ENCODE measurements at places on chromosomes 12 and 14.

DNA sequence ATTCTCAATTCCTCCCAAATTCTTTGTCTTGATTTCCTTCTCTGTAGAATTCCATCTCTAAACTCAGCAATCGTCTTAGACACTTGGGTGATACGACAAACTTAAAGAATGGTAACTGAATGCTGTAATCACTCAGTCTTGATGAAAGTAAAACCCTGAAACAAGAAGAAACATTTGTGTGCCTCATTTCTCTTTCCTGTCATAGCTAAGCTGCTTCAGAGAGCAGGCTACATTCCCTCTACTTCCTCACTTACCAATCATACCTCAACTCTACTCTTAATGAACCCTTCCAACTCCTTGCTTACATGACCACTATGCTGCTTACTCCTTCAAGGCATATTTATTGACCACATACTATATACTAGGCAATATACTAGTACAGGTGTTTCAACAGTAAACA is 8.3 kb downstream of the MAP4K5 start:
- no peak for DNase-seq

GRCh38 chr12:52045794-52046199 is 5.4 kb upstream of the NR4A1 start:
- DNase-seq: no peak

DNA sequence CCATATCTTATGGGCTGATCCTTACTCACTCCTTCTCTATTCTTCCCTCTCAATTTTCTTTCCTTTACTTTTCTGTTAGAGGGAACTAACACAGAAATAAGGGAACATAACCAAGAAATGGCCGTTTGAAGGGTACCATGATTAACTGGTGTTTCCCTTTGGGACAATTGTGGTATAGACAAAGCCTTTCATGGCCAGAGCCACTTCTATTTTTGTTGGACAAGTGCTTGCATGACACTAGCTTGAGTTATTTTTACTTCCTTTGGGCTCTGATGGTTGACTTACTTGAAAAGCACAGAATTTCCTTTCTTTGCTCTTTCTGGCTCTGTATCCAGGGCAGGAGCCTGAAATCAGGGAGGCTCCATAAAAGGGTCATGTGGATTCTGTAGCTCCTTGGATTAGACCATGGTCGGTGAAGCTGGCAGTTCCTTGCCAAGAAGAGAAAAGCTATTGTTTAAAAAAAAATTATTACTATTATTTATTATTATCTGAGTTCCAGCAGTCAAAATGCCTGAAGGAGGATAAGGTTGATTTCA is 130.6 kb downstream of the KTN1 start:
- peak; percentile 29 for DNase-seq

DNA sequence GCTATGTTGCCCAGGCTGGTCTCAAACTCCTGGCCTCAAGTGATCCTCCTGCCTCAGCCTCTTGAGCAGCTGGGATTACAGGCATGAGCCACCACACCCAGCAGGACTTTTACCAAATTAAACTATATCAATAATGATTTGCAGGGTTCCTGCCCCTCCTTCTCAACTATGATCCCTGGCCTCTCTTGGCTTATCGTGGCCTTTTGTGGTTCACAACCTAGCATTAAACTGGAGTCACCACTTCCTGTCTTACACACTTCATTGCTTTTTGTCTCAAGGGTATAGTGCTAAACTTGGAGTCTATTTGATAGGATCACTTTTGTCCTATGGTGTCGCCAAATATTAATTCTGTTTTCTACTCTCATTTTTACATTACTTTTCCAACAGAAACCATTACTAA is 64.5 kb downstream of the SEC23A start:
- no peak for DNase-seq

DNA sequence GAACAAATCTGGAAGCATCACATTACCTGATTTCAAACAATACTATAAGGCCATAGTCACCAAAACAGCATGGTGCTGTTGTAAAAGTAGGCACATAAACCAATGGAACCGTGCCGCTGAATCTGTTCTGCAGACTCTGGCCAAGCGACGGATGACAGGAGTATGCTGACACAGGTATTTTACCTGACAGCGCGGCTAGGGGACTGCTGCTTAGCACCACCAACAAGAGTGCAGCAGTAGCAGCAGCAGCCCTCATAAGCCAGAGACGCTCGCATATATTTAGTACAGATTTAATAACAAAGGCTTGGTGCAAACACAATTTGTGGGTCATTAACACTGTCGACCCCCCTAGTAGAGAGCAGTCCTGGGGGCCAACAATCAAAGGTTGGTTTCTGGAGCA is 677.6 kb upstream of the LMO3 start:
- no peak for DNase-seq

DNA sequence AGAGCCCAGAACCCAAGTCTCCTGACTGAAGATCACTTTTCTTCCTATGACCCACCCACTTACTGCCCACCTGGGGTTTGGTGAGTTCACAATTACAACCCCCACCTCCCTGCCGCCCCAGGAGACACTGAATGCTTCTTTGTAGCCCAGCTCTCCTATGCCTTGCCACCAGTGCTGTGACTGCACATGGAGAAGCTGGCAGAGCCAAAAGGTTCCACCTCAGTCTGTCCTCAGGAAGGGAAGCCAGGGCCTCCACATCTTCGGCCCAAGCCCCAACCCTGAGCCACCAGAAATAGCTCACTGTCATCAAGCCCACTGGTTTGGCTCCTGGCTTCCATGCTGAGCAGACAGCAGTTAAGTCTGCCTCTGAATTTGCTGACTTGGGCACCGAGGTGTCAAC is 25.6 kb downstream of the OTUB2 start:
- DNase-seq: no peak

- no peak for DNase-seq
Observed at GRCh38 chr12:117231750-117232149, 41.5 kb upstream of the FBXO21 start.

DNA sequence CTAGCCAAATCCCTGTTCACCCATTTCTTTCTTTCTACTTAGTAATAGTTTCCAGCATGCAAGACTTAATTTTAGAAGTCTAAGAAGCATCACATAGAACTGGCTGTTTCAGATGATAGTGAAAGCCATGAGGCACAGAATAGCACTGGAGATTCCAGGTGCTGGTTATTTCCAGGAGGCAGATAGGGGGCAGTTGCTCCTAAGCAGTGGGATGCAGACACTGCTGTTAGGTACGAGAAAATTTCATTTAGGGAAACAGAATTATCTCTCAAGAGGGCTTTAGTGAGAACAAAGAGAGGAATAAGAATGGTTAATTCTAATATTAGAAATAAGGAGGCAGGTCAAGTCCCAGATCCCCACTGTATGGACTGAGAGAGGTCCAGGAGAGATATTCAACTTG is 3.6 kb upstream of the MDGA2 start:
- no peak for DNase-seq

- DNase-seq: peak; percentile 94
Observed at GRCh38 chr12:120397824-120398540, 29.0 kb upstream of the MSI1 start.

- no peak for DNase-seq
Observed at GRCh38 chr12:80681287-80681686, 26.1 kb upstream of the MYF6 start.

GRCh38 chr14:104119488-104120251 is 18.7 kb upstream of the KIF26A start:
- no peak for DNase-seq

DNA sequence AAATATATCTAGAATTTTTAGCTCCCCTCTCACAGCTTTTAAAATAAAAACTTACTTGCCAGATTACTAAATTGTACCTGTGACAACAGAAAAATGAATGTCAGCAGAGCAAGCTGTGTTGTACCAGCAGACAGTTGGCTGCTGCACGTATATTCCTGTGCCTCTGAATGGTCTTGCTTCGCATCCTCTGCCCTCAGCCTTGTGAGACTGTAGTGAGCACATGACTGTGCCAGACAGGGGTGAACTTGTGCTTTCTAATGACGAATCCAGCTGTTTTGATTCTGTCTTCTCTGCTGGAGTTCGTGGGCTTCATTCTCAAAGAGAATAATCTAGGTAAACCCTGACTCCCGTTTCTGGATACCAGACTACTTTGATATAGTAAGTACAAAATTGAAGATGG is 58.3 kb upstream of the FRMD6 start:
- DNase-seq: no peak

DNA sequence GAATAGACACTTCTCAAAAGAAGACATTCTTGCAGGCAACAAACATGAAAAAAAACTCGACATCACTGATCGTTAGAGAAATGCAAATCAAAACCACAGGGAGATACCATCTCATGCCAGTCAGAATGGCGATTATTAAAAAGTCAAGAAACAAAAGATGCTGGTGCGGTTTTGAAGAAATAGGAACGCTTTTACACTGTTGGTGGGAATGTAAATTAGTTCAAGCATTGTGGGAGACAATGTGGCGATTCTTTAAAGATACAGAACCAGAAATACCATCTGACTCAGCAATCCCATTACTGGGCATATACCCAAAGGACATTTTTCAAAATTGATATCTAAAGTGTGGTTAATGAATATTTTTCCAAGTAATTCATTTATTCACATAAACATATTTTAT is 39.6 kb upstream of the LIN7A start:
- peak; percentile 64 for DNase-seq

GRCh38 chr14:83733670-83734069 is 1796.3 kb upstream of the FLRT2 start:
- DNase-seq: no peak

DNA sequence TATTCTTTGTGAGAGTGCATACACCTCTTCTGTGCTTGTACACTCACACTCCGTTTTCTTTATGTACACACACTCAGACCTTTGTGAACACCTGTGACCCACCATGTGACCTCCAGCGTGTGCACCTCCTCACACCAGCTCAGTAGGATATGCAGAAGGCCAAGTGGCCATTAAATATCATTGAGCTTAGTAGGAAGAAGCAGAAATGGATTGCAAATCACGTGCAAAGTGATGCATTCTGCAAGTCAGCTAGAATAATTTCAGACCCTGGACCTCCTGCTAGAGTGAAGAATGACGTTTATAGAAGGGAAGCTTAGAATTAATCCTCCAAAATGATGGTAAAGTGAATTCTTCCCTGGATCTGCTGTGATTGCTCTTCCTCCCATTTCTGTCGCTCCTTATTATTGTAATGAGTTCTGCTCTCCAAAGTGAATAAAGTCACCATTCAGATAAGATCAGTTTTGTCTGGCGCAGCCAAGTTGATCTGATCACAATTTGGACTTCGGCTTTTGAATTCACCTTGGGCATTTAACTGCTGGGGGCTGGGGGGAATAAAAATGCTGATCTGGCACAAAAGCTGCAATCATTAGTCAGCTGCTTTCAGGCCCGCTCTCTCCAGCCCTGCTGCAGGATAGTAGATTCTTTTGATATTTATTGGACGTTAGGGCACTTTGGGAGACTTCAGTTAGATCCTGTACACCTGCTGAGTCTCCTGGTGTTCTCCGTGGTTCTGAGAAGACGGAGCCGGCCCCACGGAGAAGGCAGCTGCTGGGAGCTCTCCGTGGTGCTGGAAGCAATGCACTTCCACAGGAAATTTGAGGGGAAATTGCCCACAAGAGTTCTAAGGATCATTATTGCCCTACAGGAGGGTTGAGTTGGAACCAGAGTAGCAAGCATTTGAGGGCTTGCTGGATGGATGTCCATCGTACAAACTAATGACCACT is 12.4 kb upstream of the NRXN3 start:
- peak; percentile 79 for DNase-seq

DNA sequence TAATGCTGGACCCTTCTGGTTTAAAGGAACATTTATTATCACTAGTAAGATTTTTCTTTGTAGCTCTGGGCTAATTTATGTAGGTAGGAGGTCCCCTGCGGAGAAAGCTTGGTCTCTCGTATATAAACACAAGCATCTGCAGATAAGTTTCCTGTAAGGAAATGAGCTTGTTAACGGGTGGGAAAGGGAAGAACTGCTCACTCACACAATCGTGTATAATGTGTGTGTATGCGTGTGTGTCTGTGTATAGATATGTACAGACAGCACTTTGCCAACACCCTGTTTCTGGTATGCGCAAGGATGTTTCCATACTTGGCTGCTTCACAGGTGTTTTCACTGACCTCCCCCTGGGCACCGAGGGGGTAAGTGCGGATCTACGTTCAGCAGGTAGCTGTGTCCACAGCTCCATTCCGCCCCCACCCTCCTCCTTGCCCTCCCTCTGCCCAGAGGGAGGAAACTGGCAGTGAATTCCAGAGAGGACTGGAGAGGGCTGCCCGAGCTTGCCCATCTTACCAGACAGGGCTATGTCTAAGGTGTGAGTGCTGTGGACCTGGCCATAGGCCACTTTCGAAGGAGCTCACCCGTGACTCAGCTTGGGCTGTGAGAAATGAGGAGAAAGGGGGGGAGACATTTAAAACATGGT is 65.2 kb downstream of the NINJ2 start:
- peak; percentile 21 for DNase-seq

- peak; percentile 57 for DNase-seq
Observed at GRCh38 chr12:15627995-15628945, 160.9 kb downstream of the EPS8 start.

DNA sequence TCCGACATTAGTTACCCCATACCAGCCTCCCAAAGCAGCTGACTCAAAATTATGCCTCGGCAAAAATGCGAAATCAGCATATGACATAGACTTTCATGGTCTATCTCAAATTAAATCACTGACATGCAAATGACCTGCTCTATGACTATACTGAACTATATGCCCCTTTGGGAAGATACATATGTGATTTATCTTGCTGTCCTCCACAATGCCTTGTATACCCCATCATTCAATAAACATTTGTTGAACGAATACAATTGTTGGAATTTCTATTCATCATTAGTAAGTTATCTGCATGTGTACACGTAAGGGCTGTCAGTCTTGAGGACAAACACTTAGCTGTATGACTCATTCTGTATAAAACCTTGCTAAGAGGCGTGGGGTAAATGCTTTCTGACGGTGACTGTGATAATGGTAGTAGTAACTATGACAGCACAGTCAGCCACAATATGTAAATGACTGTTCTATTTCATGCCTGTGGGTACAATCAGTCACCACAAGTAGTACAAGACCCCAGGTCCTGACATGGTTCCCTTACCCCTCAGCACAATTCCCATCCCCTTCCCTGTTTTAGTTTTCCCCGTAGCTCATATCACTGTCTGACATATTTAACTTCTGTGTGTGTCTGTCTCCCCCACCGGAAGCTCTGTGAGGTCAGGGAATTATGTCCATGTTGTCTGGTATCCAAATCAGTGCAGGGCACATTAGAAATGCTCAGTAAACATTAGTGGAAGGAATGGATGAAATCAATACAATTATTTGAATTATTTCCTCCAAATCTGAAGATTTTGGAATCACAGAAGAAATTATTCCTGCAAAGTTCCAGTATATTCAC is 42.8 kb downstream of the STXBP6 start:
- DNase-seq: peak; percentile 93
